ENCODE measurements at places on chromosomes 6 and 20. TPM values are rescaled to one million over a fixed set of nuclear protein-coding genes. Genes with fewer than 3 reads are reported as not detected.

- no peak for DNase-seq
- H3K27ac ChIP-seq: no peak overlapping the region
- no peaks in the 10 kb centered on the region for H3K36me3 ChIP-seq
- H3K4me1 ChIP-seq: peaks cover 5% of the 10 kb centered on the region
- H3K27me3 ChIP-seq: peaks cover 20% of the 10 kb centered on the region
- peak overlapping the region; percentile 63 for H3K4me3 ChIP-seq
These were observed 234.4 kb upstream of the MCHR2 start for GRCh38 chr6:100228437-100228833.

GRCh38 chr6:15675536-15676220 lies 12.8 kb upstream of the DTNBP1 start:
- no peaks in the 10 kb centered on the region for H3K36me3 ChIP-seq
- DNase-seq: no peak
- H3K4me1 ChIP-seq: no peaks in the 10 kb centered on the region
- no peak overlapping the region for H3K4me3 ChIP-seq
- no peak overlapping the region for H3K27ac ChIP-seq

DNA sequence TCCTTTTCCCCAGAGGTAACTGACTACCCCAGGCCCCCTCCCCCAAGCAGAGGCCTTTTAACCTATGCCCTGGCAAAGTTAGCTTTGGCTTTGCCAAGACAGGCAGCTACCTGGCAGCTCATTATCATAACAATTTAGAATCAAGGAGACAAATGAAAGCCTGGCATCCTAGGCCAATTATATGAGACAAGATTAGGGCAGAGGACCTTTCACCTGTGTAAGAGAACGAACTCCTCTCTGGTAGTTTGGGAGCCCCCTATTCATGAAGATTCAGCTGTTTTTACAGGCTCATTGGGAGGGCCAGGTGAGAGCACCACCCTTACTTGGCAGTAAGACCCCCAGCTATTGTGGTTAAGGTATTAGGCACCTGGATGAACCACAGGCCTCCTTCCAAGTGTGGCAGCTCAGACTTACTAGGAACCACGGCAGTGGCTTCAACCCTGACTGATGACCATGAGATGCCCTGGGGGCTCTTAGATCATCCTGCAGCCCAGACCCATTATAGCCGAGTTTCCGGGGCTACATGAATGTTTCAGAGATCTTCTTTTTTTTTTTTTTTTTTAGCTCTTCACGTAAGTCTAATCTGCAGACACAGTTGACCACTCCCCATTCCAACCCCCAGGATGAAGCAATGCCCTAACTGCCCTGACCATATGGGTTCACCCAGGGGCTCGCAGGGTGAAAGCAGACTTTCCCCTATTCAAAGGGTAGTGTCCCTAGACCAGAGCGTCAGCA lies 56.2 kb downstream of the RAB44 start:
- H3K4me1 ChIP-seq: peaks cover 66% of the 10 kb centered on the region
- peak overlapping the region; percentile 83 for H3K27ac ChIP-seq
- DNase-seq: no peak
- no peak overlapping the region for H3K4me3 ChIP-seq
- no peaks in the 10 kb centered on the region for H3K27me3 ChIP-seq

The STMND1 gene
- not detected for total RNA-seq

- H3K36me3 ChIP-seq: no peaks in the 10 kb centered on the region
- DNase-seq: no peak
- no peak overlapping the region for H3K27ac ChIP-seq
- H3K27me3 ChIP-seq: no peaks in the 10 kb centered on the region
- no peaks in the 10 kb centered on the region for H3K4me1 ChIP-seq
These were observed 98.0 kb upstream of the SLC24A3 start for GRCh38 chr20:19114410-19114809.

DNA sequence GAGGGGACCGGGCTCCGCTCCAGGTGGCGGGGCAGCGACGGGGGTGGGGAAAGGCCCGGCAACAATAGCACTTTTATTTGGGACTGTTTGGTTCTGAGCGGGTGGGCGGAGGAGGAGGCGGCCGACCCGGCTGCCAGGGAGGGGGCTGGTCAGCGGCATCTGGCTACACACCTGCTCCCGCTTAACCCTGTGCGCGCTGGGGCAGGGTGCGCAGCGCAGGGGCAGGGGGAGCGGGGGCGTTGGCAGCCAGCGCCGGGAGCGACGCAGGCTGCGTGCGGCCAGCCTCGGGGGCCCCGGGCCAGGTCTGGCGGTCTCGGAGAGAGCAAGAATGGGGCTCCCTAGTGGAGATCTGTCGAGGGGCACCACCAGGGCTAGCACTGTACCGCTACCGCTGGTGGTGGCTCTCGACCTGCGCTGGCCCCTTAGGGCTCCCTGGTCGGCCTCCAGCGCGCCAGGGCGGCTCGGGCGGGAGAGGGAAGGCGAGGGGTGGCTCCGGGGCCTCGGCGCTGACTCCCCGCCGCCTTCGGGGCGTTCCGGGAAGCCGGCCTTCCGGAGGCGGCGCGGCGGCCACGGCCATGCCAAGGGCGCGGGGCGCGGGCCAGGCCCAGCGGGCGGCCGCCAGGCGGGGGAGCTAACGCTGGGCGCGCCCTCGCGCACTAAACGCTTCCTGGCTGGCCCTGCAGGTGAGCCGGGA lies 92.4 kb downstream of the NCR2 start:
- no peak overlapping the region for H3K4me3 ChIP-seq
- no peaks in the 10 kb centered on the region for H3K36me3 ChIP-seq
- no peak for DNase-seq
- H3K27me3 ChIP-seq: peaks cover 40% of the 10 kb centered on the region
- peaks cover 11% of the 10 kb centered on the region for H3K4me1 ChIP-seq
- H3K27ac ChIP-seq: no peak overlapping the region

DNA sequence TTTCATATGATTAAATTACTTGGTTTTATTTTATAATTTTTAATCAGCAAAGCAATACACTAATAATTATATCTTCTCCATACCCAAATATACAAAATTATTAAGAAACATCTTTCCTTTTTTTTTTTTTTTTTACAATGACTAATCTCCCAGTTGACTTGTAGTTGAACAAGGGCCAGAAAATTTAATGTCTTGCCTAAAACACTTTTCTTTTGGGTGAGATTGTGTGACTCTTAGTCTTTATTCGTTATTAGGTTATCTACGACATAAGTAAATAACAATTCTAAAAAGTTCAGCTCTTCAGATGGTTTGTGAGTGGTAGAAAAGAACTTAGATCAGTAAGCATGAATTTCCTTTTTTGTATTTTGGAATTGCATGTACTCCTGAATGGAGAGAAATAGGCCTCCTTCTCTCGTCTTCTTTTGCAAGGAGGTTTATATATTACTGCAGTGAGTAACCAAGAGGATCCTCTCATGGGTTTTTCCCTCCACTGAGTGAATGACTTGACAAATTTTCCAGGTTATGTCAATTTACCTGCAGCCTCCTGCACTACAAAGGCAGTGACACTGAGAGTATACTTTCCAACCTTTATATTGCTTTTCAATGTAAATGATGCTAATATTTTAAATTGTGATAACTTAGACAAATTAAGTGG lies 364.5 kb upstream of the CITED2 start:
- DNase-seq: no peak
- H3K4me1 ChIP-seq: no peaks in the 10 kb centered on the region
- H3K27me3 ChIP-seq: peaks cover 7% of the 10 kb centered on the region

DNA sequence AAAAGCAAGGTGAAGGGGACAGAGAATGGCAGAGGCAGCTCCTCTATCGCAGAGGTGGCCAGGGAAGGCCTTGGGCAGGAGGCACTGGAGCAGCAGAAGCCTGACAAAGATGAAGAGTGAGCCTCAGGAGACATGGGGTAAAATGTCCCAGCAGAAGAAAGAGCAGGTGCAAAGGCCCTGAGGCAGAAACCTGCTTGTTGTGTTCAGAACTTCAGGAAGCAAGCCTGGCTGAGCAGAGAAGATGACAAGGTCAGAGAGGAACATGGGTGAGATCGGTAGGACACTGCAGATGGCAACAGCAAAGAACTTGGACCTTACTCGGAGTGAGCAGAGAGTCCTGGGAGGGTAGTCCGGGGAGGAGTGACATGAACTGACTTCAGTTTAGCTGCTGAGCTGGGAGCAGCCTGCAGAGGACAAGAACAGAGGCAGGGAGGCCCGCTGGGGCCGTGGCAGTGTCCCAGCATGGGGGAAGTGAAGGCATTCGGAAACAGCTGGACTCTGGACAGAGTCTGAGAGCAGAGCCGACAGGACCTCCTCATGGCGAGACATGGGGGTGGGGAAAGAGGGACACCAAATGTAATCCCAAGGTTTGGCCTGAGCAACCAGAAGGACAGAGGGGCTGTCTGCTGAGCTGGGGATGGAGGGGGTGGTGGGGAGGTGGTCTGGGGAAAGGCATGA lies 106.3 kb downstream of the PREX1 start:
- H3K4me3 ChIP-seq: no peak overlapping the region
- no peak for DNase-seq
- peaks cover 88% of the 10 kb centered on the region for H3K36me3 ChIP-seq
- no peaks in the 10 kb centered on the region for H3K27me3 ChIP-seq

DNA sequence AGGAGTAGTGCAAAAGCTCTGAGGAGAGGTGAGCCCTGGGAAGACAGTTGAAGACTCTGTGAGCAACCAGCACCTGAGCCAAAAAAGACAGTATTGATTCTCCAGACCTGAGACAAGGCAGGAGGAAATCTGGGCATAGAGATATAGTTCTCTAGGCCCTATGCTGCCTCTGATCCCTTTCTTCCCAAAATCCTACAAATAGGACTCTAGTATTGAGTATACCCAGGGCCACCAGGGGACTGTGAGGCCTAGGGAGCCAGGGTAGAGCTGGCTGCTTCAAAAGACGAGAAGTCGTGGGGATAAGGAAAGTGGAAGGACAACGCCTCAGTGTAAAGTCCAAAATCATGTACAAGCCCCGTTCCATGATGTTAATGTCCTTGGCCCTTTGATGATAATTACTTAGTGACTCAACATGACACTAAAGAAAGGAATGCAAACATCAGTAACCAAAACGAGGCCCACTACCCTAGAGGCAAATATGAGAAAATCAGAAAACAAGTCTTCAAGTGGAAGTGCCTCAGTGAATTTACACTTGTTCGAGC lies 197.3 kb upstream of the PROKR2 start:
- no peaks in the 10 kb centered on the region for H3K36me3 ChIP-seq
- no peak overlapping the region for H3K27ac ChIP-seq
- H3K4me1 ChIP-seq: peaks cover 20% of the 10 kb centered on the region
- no peak overlapping the region for H3K4me3 ChIP-seq
